ENCODE measurements at places on chromosomes 6 and 20.

GRCh38 chr6:37177077-37177934, 7.4 kb downstream of the PIM1 start:
- H3K4me3 ChIP-seq, result no peak overlapping the region
- no peak overlapping the region for H3K27ac ChIP-seq
- H3K4me1 ChIP-seq, result peaks cover 31% of the 10 kb centered on the region
- no peaks in the 10 kb centered on the region for H3K27me3 ChIP-seq

GRCh38 chr6:84524636-84525035, 239.8 kb downstream of the TBX18 start:
- H3K27me3 ChIP-seq, result no peaks in the 10 kb centered on the region
- no peaks in the 10 kb centered on the region for H3K36me3 ChIP-seq
- H3K27ac ChIP-seq, result no peak overlapping the region
- H3K4me3 ChIP-seq, result no peak overlapping the region
- H3K4me1 ChIP-seq, result no peaks in the 10 kb centered on the region

DNA sequence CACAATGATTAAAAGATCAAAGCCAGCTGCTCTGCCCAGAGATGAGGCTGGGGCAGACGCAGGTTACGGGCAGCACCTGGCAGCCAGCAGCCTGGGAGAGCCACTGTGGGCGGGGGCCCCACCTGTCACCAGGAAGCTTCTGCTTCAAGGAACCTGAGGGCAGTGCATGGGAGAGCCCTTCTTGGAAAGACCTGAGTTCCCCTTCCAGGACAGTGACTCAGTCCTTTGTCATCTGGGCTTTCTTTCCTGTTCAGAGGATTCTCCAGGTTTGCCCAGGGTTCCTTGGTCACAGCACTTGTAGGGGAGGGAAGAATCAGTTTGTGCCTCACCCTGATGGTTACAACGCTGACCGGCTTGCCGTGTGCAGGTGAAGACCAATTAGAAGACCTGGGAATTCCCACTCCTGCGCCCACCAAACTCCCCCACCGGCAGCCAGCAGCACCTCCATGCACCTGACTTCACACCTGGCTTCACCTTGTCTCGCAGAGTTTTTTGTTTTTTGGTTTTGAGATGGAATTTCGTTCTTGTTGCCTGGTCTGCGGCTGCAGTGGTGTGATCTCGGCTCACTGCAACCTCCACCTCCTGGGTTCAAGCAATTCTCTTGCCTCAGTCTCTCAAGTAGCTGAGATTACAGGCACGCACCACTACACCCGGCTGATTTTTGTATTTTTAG, 2.0 kb downstream of the ZBP1 start:
- no peak overlapping the region for H3K27ac ChIP-seq
- no peak overlapping the region for H3K4me3 ChIP-seq
- DNase-seq, result no peak

DNA sequence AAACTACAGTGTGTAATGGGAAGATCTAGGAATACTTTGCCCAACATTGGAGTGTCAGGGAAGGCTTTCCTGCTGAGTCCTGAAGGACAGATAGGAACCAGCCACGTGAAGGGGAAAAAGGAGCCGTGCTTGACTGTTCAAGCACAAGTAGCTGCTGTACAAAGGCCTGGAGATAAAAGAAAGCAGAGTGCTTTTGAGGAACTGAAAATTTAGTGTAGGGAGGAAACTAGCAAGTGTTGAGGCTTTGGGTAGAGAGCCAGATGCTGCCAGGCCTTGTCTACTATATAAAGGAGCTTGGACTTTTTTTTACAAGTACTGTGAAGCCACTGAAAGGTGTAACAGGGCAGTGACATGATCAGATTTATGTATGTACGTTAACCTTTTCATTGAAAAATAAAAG, 39.0 kb downstream of the DSE start:
- H3K4me1 ChIP-seq, result peaks cover 37% of the 10 kb centered on the region
- no peak overlapping the region for H3K4me3 ChIP-seq
- H3K27ac ChIP-seq, result no peak overlapping the region
- H3K27me3 ChIP-seq, result no peaks in the 10 kb centered on the region
- DNase-seq, result no peak
- H3K36me3 ChIP-seq, result no peaks in the 10 kb centered on the region

DNA sequence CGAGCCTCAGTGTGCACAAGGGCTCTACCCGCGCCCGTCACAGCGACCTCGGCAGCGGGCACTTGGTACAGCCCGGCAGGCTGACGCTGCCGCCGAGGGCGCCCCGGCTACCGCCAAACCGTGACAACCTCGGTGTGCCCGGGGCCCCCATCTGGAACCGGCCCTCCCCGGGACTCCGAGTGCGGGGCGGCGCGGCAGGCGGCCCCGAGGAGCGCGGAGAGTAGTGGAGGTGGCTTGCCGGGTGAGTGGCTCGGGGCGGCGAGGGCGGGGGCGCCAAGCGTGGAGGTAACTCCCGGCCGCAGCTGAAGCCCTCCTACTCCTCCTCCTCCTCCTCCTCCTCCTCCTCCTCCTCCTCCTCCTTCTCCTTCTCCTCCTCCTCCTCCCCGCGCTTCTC, at the start of gene ISM1:
TSS of gene ISM1 (plus strand) at position 371 of the 394 bp plus-strand sequence. CDS start 503 bp downstream, outside the sequence.
- H3K4me3 ChIP-seq, result peak within 1 kb of the TSS; percentile 81
- H3K4me1 ChIP-seq, result peaks cover 28% of the 10 kb centered on the region
- H3K27ac ChIP-seq, result peak within 1 kb of the TSS; percentile 87
- no peak for DNase-seq
- H3K36me3 ChIP-seq, result no peaks in the 10 kb centered on the region

GRCh38 chr6:146041282-146041681, 12.4 kb downstream of the GRM1 start:
- H3K27ac ChIP-seq, result no peak overlapping the region
- H3K4me3 ChIP-seq, result no peak overlapping the region
- no peaks in the 10 kb centered on the region for H3K4me1 ChIP-seq
- H3K36me3 ChIP-seq, result no peaks in the 10 kb centered on the region
- no peak for DNase-seq
- H3K27me3 ChIP-seq, result no peaks in the 10 kb centered on the region

All from suprapubic skin (tissue), 4 donors.